ENCODE measurements at places on chromosomes 5 and 9.
A peak's percentile ranks its signal among the peaks of the same experiment; 100 is the strongest.

DNA sequence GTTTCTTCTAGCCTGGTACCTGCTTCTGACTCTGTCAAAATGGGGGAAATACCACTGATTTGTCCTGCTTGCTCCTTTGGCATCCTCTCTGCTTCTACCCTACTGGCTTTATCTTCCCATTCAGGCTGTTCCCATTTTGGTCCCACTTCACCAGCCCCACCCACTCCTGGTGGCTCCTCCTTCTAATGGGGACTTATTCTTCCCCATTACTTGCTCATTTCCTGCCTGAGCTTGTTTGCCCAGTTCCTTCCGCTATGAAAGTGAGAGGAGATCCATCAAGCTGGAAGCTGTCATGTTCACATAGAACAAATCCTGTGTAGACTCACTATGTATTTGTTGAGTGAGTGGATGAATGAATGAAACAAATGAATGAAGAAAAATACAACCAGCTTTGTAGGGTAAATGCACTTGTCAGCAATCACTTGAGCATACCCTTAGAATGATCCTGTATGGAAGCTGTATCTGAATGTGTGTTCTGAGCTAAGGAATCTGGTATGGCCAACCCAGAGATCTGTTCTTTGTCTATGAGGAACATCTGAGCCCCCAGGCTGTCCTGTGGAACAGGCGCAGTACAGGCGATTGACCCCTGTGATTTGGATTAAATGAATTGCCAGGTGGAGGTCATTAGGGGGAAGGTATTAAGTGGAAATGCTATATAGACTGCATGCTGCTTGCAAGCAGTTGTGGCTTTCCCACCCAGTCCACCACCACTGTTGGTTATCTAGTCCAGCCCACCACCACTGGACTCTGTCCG is 89.5 kb downstream of the APBA1 start:
- no peak for DNase-seq

- DNase-seq = no peak
Observed at GRCh38 chr5:176995896-176996767, 10.4 kb downstream of the UIMC1 start.

- no peak for DNase-seq
Observed at GRCh38 chr9:108463932-108464606, 391.7 kb downstream of the ACTL7B start.

GRCh38 chr5:50595199-50595598 is 71.2 kb upstream of the PARP8 start:
- peak; percentile 8 for DNase-seq

DNA sequence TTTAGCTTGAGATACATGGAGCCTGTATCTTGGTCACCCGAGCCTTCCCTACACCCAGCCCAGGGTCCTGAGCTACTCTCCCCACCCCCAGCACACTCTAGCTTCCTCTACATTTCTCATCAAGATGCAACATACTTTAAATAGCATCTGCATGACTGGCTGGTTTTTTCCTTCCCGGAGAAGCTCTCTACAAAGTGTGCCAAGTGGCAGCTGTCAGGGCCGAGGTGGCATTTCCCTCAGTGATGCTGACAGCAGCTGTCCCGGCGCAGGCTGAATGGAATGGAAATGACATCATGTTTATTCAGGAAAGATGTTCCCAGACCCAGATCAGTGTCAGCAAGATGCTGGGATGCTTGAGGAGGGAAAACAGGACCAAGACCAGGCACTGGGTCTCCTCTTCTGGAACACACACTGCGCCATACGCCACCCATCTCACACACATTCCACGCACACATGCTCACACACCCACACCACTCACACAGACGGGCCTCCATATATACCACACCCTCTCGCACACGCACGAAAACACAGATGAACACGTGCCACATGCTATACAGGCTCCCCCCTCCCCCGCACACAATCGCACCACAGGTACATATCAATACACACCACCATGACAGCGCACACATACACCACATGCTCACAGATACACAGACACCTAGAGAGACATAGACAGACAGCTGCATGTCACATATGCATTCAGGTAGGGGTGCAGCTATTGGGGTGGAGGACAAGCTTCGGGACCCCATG is 67.8 kb downstream of the LHX2 start:
- peak; percentile 90 for DNase-seq

DNA sequence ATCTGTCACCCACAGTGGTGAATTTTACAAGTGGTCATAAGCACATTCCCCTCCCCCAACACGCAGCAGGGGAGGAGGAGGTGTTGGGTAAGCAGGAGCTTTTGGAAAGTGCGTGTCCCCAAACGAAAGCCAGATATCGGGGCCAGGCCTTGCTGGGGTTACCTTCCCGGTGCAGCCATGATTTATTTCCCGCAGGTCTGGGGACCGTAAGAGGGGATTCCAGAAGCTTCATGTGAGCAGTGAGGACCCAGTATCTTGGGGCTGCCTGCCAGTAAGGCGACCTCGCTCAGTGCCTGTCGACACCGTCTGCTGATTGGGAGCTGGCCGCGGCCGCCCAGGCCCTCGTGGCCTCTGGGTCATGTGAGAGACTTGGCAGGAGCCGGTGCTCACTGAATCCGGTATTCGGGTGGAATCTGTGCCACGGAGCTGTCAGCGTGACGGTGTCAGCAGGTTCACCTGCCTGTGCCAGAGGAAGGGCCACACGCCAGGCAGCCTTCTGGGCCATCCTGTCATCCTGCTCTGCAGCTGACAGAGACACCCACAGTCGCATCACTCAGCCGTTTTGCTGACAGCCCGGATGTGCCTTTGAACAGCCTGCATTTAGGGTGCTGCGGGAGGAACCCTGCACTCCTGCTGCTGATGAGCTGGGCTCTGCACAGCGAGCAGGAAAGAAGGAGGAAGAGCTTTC is 37.3 kb downstream of the SEC61B start:
- no peak for DNase-seq

GRCh38 chr5:167945542-167946384 is 345.7 kb upstream of the WWC1 start:
- DNase-seq = peak; percentile 81

- DNase-seq = no peak
Observed at GRCh38 chr5:33685873-33686755, 205.7 kb downstream of the ADAMTS12 start.

DNA sequence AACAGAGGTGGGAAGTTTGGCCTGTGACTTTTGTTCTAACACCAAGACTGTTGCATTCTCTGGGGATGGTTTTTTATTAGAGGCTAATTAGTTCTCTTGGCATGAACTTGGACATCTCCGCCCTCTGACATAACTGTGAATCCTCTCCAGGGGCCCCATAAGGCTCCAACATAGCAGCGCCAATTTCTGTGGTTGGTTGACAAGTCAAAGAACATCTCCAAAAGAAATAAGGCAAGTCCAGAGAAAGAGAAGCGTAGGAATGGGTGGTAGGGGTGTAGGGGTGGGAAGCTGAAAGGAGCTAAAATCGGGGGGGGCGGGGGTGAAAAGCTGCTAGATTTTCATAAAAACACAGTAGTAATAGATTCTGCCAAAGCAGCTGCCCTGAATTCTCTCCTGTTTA is 81.0 kb upstream of the DAB2 start:
- no peak for DNase-seq

GRCh38 chr5:67696446-67696845 is 499.8 kb upstream of the CD180 start:
- DNase-seq = no peak

- DNase-seq = no peak
Observed at GRCh38 chr5:75130818-75131349, 78.5 kb upstream of the GCNT4 start.

DNA sequence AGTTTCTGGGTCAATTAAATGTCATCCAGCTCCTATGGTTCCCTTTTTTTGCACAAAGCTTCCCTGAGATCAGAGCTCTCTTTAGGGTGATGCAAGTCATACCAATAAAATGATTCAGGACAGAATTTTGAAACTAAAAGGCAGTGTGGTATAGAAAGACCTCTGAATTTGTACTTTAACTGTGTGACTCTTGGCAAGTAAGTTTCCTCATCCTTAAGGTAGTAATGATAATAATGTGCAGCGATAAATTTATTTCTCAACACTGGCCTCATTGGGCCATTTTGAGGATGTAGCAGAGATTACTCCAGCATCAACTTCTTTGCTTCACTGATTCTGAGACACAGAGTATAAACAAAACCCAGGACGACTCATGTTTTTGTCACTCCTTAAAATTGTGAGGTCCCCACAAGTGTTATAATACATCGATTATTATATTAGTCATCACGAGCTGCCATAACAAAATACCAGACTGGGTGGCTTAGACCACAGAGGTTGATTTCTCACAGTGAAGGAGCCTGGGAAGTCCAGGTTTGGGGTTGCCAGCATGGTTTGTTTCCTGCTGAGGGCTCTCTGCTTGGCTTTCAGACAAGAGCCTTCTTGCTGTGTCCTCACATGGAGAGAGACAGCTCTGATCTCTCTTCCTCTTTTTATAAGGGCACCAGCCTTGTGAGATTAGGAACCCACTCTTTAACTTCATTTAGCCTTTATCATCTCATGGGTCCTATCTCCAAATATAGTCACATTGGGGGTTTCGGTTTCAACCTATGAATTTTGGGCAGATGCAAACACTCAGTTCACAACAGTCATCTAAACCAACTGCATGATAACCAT is 293.0 kb downstream of the ZNF608 start:
- DNase-seq = no peak

GRCh38 chr5:76204713-76205112 is 121.5 kb downstream of the SV2C start:
- DNase-seq = peak; percentile 92

DNA sequence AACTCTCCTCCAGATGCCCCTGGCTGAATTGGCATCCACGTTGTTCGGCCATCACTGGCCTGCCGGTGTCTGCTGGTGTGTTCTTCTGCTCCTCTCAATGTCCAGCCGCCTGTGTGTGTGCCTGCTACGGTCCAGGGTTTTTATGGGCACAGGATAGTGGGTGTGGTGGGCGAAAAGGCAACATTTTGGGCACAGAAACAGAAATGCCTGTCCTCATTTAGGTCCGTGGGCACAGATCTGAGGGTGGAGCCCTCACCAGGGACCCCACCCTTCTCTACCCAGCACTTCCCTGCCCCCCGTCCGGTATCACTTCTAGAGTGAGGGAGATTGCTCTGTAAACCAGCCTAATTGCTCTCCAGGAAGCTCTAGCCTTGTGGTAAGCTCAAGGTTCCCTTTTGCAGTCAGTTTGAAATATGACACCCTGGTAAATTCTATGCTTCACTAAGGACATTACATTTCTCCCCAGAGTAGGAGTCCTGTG is 410.1 kb downstream of the MAT2B start:
- no peak for DNase-seq

- no peak for DNase-seq
Observed at GRCh38 chr5:34496701-34497469, 159.2 kb upstream of the RAI14 start.

GRCh38 chr5:179786861-179787260 is 6.9 kb upstream of the LTC4S start:
- no peak for DNase-seq

GRCh38 chr9:6968271-6968670 is 210.5 kb downstream of the KDM4C start:
- no peak for DNase-seq

GRCh38 chr5:96530901-96531300 is 97.9 kb upstream of the PCSK1 start:
- DNase-seq = no peak

- DNase-seq = no peak
Observed at GRCh38 chr5:115262011-115262320, 711 bp downstream of the PGGT1B start.

DNA sequence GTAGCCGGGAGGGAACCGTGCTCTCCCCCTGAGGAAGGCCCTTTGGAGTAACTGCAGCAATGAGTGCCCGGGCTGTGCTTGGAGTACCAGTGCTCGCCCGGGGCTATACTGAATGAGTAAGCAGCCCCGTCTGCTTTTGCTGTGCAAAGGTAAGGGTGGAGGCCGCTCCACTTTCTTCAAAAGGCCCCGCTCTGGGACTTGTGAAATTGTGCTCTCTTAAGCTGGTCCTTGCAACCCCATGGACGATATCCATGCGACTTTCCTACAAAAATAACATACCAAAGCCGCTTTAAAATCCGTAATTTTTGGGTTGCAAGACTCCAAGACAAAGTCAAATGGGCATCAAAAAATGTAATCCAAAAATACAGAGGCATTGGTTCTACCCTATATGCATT is 578 bp upstream of the TNFAIP8 start:
- DNase-seq = peak; percentile 99

DNA sequence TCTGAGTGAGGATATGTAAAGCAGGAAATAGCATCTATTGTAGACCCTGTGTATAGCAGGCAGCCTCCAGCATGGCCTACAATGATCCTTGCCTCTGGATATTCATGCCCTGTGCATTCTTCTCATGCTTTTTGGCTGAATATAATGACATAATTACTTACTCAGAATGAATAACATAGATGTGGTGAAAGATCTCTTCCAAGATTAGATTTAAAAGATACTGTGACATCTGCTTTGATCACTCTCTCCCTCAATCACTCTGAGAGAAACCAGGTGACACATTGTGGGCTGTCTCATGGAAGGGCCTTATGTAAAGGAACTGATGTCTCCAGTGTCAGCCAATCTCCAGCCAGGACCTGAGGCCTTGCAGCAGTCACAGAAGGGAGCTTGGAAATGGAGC is 376.7 kb downstream of the DNAH5 start:
- DNase-seq = peak; percentile 95

GRCh38 chr5:998246-999031 is 10.2 kb upstream of the NKD2 start:
- DNase-seq = no peak

GRCh38 chr5:63686181-63686580 is 276.1 kb downstream of the HTR1A start:
- DNase-seq = no peak

- DNase-seq = no peak
Observed at GRCh38 chr9:126036881-126037291, 289.7 kb downstream of the PBX3 start.

- peak; percentile 27 for DNase-seq
Observed at GRCh38 chr5:34627794-34628193, 28.3 kb upstream of the RAI14 start.

DNA sequence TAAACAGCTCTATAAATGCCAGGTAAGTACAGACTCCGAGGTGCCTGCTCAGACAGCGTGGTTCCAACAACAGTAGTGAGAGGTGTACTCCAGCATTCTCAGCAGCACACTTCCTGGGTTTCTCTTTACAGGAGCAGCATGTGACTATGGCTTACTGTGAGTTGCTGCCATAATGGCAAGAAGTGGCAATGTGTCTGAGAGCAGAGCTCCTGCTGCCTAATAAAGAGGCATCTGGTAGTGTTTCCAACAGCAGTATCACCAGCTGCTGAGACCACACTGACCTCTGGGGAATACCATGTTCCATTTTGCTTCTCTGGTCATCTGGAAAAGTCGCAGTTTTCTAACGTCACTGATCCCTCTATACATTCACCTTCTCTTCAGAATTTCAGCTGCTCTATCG is 398.2 kb downstream of the SLCO4C1 start:
- DNase-seq = no peak

DNA sequence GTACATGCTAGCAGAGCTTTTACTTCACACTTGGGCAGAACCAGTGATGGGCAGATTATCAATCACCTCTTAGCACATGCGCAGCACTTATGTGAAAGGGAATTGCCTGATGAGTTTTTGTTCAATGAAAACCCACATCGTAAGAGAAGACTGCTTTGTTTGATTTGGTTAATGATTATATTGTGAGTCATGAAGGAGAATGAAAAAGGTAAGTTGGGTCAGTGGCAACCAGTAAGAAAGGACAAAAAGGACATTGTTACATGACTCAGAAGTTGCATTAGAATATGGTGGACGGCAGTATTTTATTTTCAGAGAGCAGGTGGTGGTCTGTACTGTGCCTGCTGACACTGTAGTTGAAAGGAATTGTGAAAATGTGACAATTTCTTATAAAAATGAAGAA is 127.4 kb downstream of the AOPEP start:
- no peak for DNase-seq

Measured in trophoblast cell (in vitro differentiated cells and primary cell).